ENCODE measurements at places on chromosomes 5 and 9. TPM values are rescaled to one million over a fixed set of nuclear protein-coding genes. Genes with fewer than 3 reads are reported as not detected.

The MAN2A1 gene
- 29.6 TPM for total RNA-seq

The DPP7 gene
- 147 TPM for total RNA-seq

The ANKRD18B gene
- 3.4 TPM for total RNA-seq

GRCh38 chr9:122075135-122076030 is 17.7 kb downstream of the TTLL11 start:
- H3K4me1 ChIP-seq, result no peaks in the 10 kb centered on the region
- H3K36me3 ChIP-seq, result no peaks in the 10 kb centered on the region
- no peak for DNase-seq

GRCh38 chr5:54902791-54903473 is 82.5 kb downstream of the ESM1 start:
- no peak for DNase-seq
- no peak overlapping the region for H3K27ac ChIP-seq
- H3K4me3 ChIP-seq, result no peak overlapping the region
- no peaks in the 10 kb centered on the region for H3K4me1 ChIP-seq
- H3K27me3 ChIP-seq, result no peaks in the 10 kb centered on the region
- H3K36me3 ChIP-seq, result no peaks in the 10 kb centered on the region

DNA sequence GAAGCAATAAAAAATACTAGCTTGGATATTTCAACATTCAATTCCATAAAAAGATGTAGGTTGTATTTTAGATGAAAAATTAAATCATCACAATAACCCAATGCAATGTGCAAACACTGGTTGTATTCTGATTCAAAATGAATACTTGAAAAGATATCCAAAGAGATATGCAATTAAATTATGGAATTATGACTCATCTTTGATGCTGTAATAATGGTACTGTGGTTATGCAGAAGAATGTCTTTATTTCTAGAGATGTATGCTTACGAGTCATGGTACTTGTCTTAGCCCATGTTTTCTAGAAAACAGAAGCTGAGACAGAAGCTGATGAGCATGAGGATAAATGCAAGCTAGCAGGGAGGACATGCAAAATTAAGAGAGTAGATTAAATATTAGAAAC is 1941.4 kb upstream of the NUDT12 start:
- H3K4me3 ChIP-seq, result no peak overlapping the region
- no peak for DNase-seq
- H3K27ac ChIP-seq, result no peak overlapping the region
- H3K27me3 ChIP-seq, result no peaks in the 10 kb centered on the region
- no peaks in the 10 kb centered on the region for H3K4me1 ChIP-seq

DNA sequence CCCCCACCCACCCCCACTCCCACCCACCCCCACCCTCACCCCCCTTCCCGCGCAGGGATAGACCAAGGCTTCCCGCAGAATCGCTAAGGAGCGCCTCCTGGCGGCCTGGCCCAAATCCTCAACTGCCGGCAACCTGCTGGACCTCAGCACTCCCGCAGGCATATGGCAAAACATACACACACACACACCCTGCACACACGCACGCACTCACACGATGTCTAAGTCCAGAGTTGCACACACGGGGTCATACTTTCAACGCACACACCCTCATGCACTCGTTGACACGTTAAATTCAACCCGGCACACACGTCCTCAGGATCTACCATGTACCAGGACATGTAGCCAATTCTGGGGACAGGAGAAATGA is 1.7 kb downstream of the CPLX2 start:
- no peak for DNase-seq
- peaks cover 11% of the 10 kb centered on the region for H3K27me3 ChIP-seq
- no peak overlapping the region for H3K27ac ChIP-seq
- H3K4me3 ChIP-seq, result no peak overlapping the region

- peak overlapping the region; percentile 6 for H3K27ac ChIP-seq
- H3K4me1 ChIP-seq, result peaks cover 33% of the 10 kb centered on the region
- H3K36me3 ChIP-seq, result no peaks in the 10 kb centered on the region
- H3K4me3 ChIP-seq, result no peak overlapping the region
- H3K27me3 ChIP-seq, result no peaks in the 10 kb centered on the region
Observed at GRCh38 chr9:93189369-93190132, 5.6 kb downstream of the WNK2 start.

DNA sequence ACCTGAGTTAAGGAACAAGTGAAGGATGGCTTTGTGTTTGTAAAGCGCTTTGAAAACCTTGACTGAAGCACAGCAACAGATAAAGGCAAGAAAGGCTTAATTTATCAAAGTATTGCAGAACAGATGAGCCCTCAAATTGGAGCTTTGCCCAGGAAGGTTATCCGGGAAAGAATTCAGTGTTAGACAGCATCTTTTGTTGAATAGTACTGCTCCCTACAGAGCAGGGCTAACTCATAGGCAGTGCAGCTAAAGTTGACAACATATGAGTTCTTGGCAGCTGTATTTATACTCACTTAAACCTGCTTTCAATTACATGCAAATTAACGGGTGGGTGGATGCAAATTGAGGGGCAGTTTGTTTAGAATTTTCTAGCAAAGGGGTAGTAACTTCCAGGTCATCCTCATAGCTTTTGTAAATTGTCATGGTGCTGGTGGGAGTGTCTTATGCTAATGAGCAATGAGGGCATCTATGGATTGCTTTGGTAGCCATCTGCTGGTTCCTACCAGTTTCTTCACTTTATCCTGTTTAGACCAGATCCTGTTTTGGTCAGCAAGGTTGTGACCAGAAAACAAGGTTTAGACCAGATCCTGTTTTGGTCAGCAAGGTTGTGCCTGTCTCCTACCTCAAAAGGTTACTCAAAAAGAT is 105.8 kb downstream of the GDA start:
- no peak overlapping the region for H3K4me3 ChIP-seq
- no peak for DNase-seq
- H3K27me3 ChIP-seq, result no peaks in the 10 kb centered on the region
- no peaks in the 10 kb centered on the region for H3K36me3 ChIP-seq
